ENCODE measurements at places on chromosomes 2 and 18.
A peak's percentile ranks its signal among the peaks of the same experiment; 100 is the strongest.

DNA sequence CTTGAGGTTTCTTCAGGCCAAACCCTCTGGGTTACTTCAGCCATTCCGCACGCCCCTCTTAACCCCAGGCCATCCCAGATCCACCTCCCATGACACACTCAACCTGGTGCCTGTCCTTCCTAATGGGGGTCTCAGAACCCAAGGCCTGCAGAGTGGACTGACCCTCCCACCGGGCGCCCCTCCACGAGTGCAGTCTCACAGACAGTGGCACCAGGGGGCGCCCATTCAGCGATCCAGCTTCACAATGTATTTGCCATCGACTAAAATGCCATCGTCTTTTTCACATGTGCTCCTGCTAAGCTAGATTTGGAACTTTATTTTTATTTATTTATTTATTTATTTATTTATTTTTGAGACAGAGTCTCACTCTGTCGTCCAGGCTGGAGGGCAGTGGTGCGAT lies 38.5 kb downstream of the INPP5D start:
- no peak for DNase-seq

GRCh38 chr2:160646684-160647444 lies 153.3 kb upstream of the RBMS1 start:
- no peak for DNase-seq

DNA sequence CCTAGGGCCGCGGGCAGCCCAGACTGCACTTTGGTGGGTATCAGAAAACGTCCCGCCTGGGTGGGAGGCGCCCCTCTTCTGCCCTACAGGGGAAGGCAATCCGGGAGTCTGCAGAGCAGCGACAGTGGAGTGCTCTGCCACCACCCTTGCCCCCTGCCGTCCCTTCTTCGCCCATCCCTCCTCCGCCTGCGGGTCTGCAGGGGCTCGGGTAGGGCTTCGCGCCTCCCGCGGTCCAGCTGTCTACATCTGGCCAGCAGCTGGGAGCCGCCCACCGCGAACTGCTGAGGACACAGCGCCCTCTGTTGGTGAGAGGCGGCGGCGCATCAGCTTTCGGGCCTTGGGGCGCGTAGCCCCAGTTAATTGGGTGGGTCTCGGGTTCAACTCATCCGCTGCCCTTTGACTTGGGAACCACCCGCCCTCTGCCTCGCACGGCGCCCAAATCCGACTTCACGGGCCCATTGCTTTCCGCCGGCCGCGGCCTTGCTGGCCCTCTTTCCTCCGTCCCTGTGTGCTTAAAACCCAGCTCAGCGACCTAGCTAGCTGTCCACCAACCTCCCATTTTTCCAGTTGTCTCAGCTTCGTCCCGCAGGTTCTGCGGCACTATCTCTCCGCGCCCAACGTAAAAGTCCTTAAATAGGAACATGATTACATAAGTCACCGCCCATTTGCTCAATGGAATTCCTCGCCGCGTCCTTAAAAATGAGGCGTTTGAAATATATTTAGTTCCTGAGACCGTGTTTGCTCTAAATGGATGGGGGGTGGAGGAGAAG lies 17.6 kb downstream of the WNT10A start:
- peak; percentile 82 for DNase-seq

GRCh38 chr2:61538920-61539520 lies 864 bp upstream of the XPO1 start:
- DNase-seq, result peak; percentile 52

DNA sequence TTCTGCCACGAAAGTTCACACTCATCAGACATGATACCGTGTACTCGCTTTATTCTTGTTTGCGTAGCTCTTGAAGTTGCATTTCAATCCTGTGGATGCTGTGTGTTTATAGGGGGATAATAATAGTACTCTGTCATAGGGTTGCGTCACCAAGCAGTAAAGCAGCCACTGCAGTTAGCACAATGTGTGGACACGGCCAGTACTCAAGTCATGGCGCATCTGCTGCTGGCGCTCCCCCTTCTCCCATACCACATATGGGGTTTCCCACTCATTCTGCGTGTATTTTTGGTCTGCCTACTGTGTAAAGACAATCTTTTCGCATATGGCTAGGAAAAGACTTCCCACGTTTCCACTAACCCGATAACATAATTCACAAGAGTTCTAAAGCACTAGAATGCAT lies 2.1 kb upstream of the ZBTB14 start:
- DNase-seq, result no peak

GRCh38 chr2:211401328-211401727 lies 844.9 kb downstream of the CPS1 start:
- no peak for DNase-seq

DNA sequence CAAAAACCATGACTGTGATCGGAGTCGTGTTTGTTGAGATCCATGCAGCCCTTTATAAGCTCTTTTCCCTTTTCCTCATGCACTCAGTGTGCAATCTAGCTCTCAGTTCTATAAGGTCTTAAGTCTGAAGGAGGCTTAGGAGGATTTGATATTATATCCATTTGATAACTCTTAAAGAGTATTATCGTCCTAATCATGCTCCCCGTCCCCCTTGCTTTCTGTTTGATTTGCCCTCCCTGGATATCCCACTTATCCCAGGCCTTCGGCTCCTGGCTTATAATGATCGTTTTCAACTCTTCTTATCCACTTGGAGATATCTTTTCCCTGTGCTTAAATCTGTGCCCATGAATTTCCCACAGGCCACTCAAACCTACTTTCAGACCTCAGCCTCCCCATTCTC lies 1917.7 kb upstream of the PIK3C3 start:
- no peak for DNase-seq

DNA sequence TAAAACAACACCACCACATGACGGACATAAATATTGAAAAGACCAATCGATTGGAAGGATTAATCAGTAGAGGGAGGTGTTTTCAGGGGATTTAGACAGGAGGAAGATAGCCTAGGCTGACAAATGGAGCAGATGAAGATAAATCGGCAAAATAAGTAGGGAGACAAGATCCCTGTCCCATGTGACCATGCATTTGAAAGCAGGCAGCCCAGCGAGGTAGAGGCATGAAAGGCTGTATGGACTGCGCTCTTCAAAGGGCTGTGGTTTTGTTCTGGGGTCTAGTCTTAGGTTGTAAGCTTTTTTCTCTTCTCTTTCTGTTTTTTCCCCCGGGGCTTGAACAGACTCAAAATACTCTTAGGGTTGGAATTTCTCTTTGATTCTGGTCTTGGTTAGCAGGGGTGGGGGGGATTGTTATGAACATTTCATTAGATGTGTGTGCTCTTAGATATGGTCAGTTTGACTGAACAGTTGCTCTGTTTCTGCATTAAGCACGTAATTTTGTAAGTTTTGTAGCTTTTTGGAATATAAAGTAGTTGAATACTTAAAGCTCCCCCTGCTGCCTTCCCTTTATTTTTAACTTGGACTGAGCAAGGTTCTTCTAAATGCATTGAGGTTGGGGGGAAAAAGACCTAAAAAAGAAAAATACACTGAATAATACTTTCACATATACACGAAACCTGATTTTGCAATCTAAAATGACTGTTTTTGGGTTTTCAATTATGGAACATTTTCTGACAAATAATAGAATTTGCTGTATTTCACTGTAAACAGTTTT lies 32.2 kb downstream of the ZNF532 start:
- DNase-seq, result no peak

DNA sequence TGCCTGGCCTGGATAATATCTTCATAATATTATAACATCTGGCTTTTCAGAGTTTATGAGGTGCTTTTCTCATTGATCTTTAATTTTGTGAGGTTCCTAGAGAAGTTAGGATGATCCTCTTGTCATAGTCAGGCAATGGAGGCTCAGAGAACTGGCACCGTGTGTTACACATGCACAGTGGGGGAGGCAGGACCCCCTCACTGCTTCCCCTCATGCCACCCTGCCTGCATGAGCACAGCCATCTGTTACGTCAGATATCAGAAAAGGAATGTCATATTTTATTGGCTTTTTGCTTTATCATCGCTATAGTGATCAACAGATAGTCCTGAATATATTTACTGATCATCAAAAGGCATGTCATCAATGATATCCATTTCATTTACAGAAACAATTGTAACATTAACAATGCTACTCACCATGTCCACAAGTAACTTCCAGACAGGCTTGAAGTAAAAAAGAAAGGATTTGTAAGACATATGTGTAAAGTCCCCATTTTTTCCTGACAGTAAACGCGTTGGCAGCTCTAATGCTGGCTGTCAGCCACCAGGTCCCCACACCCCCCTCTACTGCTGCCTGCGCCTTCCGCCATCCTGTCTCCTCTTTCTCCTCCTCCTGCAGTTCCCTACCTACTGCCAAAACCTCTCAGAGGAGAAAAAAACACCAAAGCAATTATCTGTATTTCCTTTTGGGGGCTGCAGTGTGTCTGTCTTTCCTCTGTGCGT lies 18.8 kb downstream of the ENOSF1 start:
- DNase-seq, result no peak

DNA sequence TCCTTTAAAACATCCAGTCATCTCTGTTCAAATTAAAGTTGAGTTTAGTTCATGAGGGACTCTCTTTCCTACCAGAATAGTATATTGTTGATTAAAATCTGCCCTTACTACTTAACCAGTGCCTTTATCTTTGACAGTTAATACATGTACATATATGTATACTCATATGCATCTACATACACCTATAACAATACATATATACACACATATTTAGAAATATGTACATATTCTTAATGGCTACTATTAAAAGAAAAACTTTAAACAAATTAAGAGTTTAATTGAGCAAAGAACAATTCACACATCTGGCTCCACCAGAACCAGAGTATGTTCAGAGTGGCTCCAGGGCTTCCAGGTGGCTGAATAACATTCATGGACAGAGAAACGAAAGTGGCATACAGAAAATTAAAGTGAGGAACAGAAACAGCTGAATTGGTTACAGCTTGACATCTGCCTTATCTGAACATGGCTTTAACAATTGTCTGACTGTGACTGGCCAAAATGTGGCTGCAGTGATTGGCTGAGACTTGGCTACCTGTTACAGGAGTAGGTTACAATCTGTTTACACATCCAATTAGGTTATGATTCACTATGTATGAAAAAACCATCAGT lies 38.8 kb downstream of the ZNF519 start:
- DNase-seq, result no peak

- no peak for DNase-seq
Measured at GRCh38 chr2:215921895-215922294, 91.5 kb downstream of the MREG start.

DNA sequence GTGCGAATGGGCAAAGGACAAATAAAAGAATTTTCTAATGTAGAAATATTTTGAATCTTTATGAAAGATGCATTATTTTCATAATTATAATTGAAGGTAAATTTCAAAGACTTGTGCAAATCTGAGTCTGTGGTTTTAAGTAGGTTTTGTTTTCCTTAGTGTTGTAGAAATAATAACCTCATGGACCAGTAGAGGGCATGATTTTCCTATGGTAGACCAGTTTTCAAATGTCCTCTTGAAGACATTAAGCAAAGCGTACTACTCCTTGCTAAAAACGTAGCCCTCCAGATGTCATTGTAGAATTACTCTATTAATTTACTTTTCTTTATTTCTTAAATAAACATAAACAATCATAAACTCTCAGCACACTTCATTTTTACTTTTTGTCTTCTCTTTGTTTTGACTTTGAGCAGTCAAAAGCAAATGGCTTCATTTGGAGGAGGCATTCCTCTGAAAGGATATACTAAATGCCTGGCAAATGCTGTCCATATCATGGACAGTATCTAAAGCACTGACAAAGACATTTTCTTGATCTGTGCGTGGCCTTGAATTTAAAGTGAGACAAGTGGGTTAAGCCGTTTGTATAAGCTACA lies 85.8 kb upstream of the FAM237A start:
- peak; percentile 40 for DNase-seq

- DNase-seq, result no peak
Measured at GRCh38 chr2:242004902-242005230, 135.3 kb downstream of the RTP5 start.

DNA sequence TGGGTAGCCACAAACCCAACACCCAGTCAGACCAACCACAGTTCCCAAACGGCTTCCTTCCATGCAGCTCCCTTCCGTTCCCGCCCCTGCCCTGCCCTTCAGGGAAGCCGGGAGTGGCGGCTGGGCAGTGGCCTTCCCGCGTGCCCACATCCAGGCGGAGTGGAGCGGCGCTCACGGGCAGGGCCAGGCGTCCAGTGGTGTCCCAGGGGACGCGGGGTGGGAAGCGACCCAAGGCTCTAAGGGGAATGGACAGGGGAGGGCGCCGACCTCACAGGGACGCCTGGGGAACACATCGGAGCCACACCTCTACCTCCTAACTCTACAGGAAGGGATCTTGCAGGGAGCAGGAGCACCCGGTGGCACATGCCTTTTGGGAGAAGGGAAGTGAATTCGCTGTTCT lies 225.9 kb upstream of the MGAT5 start:
- no peak for DNase-seq

DNA sequence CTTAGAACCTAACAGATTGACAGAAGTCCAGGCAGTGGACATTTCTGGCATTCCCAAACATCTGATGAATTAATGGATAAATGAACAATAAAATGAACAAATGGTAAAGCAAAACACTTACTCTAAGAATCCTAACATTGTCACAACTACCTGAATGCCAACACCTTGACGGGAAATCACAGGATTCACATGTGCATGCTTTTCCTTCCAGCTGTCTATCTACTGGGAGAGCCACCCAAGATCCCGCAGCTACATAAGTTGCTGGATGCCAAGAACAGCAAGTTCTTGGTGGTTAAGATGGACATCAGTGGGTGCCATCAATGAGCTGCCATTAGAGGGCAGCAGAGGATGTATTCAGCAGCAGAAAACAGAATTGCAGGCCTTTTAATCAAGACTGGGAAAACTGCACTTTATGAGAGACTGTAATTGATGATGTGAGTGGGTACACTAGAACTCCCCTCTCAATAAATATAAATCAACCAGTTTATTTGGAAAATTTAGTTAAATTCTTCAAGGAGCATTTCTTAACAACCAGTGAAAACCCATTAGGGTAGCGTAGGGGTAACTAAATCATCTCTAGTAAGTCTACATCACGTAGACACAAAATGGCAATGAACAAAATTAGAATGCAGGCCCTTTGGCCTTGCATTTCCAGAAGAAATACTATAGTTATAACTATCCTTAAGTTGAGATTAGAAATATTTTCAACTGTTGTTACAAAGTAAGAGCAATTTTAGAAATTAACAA lies 45.6 kb downstream of the SESTD1 start:
- peak; percentile 54 for DNase-seq

GRCh38 chr2:241091201-241091600 lies 10.9 kb downstream of the MTERF4 start:
- DNase-seq, result no peak

GRCh38 chr2:133062931-133063665 lies 393.1 kb upstream of the LYPD1 start:
- no peak for DNase-seq

DNA sequence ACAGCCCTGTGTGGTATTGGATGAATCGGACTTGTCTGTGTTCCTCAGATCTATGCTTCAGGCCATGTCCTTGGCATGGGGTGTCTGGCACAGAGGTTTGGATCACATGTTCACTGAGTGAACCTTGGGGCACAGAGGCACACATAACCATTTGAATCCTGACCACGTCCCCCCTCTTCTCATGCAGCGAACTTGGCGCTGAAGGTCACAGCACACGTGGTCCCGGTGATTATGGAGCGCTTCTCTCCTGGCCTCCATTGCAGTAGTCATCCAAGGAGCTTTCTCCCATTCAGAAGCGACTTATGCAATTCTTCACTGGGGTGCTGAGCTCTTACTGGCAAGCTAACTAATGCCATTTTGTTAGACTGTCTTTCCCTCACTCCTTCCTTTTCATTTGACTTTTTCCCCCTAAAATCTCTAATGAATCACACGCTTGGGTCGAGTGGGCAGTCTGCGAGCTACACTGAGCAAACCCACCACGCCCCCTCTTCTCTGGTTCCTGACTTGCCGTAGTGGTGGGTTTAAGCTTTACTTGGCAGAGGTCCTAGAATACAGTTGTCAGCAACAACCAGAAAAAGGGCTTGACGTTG lies 59.4 kb downstream of the KCNG2 start:
- no peak for DNase-seq
